ENCODE measurements at places on chromosomes 6 and 20. TPM values are rescaled to one million over a fixed set of nuclear protein-coding genes. Genes with fewer than 3 reads are reported as not detected.

The GABBR1 gene
- 79.7 TPM for total RNA-seq

The SLPI gene
- not detected for total RNA-seq

The CNR1 gene
- 8.4 TPM for total RNA-seq

GRCh38 chr20:13841206-13841605, 56.4 kb downstream of the NDUFAF5 start:
- H3K4me1 ChIP-seq: no peaks in the 10 kb centered on the region
- no peak overlapping the region for H3K27ac ChIP-seq
- no peak overlapping the region for H3K4me3 ChIP-seq
- peaks cover 3% of the 10 kb centered on the region for H3K27me3 ChIP-seq
- no peak for DNase-seq
- no peaks in the 10 kb centered on the region for H3K36me3 ChIP-seq

- no peak for DNase-seq
- H3K27me3 ChIP-seq: peaks cover 12% of the 10 kb centered on the region
- peaks cover 30% of the 10 kb centered on the region for H3K4me1 ChIP-seq
- peaks cover 4% of the 10 kb centered on the region for H3K36me3 ChIP-seq
- H3K4me3 ChIP-seq: no peak overlapping the region
These were observed 6.6 kb upstream of the SERPINB9 start for GRCh38 chr6:2909718-2910117.

GRCh38 chr6:32431142-32431541, 8.5 kb upstream of the HLA-DRA start:
- no peak overlapping the region for H3K4me3 ChIP-seq
- DNase-seq: no peak
- no peaks in the 10 kb centered on the region for H3K4me1 ChIP-seq
- H3K27me3 ChIP-seq: peaks cover 26% of the 10 kb centered on the region

Measured in neural crest cell (in vitro differentiated cells).